ENCODE measurements at places on chromosomes 12 and 14.

DNA sequence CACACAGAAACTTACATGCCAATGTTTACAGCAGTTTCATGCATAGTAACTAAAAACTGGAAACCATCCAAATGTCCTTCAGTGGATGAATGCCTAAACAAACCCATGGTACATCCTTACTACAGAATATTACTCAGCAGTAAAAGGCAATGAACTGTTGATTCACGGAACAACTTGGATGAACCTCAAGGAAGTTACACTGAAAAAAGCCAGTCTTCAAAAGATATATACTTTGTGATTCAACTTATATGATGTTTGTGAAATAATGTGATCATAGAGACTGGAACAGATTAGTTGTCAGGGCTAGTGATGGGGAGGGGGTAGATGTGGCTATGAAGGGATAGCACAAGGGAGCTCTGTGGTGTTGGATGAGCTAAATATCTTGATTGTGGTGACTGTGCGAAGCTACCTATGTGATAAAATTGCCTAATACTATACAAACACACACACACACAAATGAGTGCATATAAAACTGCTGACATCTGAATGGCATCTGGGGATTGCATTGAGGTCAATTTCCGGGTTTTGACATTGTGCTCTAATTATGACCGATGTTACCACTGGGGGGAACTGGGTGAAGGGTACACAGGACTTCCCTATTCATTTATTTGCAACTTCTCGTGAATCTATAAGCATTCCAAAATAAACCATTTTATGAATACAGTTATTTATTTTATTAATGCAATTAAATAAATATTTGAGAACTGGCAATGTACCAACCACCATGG is 94.3 kb downstream of the RIN3 start:
- peak; percentile 45 for DNase-seq

DNA sequence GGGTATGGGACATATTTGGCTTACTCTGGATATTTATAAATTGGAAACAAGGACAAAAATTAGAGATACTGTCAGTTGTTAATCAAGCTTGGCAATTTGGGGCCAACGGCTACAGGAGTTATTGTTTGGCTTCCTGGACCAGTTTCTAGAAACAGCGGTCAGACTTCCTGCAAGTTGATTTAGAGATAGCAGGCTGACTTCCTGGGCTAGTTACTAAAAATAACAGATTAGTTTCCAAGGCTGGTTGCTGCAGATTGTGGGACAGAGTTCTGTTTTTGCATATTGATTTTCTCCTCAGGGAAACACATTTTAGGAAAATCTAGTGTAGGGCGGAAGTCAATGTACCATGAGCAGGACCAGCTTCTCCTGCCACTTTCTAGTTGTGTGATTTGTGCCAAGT is 144.0 kb upstream of the TMPO start:
- DNase-seq: no peak

DNA sequence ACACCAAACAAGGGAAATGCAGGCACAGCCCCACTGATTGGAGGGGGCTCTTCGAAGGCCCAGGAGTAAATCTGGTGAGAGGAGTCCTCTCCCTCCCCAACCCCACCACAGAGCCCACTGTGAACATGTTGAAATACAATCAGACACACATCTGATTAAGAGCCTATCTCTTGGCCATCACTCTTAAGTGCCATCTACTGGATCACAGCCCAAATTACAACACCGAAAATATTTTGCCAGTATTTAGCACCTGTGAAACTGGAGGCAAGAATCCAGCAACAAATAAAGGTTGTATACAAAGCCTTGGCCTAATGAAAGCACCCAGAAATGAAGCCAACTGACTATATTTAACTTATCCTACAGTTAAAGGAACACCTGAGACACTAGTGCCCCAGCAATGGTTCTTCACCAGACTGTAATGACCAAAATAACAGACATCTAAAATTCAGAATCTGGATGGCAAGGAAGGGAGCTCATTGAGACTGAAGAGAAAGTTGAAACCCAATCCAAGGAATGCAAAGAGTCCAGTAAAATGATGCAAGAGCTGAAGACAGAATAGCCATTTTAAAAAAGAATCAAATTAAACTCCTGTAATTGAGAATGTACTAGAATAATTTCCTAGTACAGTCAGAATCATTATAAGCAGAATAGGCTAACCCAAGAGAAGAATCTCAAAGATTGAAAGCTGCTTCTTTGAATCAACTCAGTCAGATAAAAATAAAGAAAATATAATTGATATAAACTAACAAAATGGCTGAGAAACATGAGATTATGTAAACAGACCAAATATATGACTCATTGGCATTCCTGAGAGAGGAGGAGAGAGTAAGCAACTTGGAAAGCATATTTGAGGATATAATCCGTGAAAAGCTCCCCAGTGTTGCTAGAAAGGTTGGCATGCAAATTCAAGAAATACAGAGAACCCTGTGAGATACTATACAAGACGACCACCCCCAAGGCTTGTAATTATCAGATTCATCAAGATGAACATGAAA is 1117.0 kb downstream of the FLRT2 start:
- DNase-seq: no peak

- no peak for DNase-seq
These were observed 709.0 kb upstream of the FOXG1 start for GRCh38 chr14:28057359-28058296.

DNA sequence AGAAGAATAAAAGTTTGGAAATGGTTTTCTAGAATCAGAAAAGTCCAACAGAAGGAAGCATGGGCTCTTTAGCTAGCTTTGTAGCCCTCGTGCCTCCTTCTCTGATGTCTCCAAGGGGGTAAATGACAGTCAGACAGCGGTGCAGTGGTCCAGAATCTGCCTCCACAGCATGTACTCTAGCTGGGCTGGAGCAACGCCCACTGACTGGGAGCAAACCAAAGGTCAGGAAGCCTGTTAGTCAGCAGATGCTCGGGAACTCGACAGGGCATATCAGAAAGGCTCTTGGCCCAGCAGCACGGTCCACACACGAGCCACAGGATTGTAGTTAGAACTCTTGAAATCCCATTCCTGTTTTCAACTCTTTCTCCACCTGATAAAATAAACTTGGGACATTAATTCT is 164.3 kb downstream of the GRIN2B start:
- no peak for DNase-seq

DNA sequence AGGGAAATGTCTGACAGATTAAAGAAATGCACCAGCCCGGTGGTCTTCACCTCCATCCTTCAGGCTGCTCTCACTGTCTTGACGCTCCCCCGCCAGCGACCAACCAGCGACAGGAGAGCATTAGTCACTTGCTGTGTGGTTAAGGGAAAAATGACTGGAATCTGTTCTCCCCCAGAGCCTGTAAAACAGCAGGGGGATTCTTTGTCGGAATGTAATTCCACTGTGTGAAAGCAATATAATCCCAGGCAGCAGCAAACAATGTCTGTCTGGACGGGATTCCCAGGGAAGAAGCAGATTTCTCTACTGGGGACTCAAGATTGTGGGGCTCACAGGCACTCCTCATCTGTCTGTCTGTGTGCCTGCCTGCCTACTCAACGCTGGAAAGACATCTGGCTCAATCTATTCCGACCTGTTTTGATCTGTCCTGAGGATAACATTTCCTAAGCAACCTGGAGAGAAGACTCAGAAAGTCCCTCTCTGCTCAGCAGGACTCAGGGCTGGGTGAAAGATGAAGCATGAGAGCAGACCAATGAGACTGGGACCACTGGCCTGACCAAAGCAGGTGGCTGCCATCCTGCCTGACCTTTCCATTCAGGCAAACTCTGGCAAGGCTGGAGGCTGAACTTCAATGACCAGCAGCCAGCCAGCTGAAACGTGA is 54.6 kb downstream of the NUAK1 start:
- DNase-seq: no peak

DNA sequence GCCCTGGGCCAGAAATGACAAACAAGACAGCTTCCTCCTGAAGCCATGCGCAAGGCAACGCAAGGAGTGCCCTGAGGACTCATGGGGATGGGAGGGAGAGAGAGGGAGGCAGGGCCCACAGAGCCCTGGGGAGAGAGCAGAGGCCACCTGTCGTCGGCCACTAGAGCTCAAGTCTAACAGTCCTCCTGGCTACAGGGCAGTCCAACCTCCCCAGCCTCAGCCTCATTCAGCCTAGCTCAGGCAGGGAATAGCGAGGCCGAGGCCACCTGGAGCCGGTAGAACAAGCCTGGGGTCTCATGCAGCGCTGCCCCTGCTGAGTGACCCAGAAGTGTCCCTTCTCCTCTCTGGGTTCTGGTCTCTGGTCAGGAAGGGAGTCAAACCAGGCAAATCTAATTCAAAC is 69.5 kb downstream of the BCL11B start:
- no peak for DNase-seq

- DNase-seq: no peak
These were observed 75.3 kb upstream of the ZDHHC17 start for GRCh38 chr12:76688631-76689030.

GRCh38 chr12:94756789-94757188 is 106.4 kb upstream of the TMCC3 start:
- DNase-seq: no peak

GRCh38 chr14:78446807-78447206 is 276.6 kb downstream of the NRXN3 start:
- DNase-seq: no peak

DNA sequence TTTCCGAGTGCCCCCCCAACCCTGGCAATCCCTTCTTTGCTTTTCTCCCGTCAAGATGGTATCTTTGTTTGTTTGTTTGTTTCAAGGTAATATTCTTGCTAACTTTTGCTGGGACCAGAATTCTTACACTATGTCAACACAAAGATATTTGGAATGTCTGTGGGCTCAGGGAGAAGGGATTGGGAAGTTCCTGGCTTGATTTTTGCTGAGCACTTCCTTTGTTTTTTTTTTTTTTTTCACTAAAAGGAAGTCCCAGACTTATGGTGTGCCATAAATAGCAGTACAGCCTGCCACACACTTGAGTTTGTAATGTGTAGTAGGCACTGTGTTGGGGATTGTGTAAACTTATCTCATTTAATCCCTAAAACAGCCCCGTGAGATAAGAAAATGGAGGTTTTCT is 11.2 kb upstream of the RNU6-7 start:
- no peak for DNase-seq

DNA sequence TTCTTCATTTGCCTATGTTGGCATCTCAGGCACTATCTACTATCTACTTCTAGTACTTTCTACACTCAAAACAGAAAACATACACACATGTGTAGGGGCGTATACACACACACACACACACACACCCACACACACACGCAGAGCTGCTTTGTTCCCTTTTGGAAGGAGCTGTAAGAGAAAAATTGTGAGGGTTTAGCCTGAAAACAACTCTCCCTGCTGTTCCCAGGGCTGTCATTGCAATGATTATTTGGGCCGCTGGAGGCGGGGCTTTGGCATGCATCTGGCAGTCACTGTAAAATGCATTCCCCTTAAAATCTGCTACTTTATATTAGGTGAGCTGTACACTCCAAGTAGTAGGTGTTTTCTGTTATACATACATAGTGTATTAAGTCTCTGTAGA is 29.1 kb upstream of the SLC38A2 start:
- DNase-seq: peak; percentile 17

- DNase-seq: peak; percentile 44
These were observed 171.3 kb downstream of the TTC7B start for GRCh38 chr14:90644882-90645281.

DNA sequence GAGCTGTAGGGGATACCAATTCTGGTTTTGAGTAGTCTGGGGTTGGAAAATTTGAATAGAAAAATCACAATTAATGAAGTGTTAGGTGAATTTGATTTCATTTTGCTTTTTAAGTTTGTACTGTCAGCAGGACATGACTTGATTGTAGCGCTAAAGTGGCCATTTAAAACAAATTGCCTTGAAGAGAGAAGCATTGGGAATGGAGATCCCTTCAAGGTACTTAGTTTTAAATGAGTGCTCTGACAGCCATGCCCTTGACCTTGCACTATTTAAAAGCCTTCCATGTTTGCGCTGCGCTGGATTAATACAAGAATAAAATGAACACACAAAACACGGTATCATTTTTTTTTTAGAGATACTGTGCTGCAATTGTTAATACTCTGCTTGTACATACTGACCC is 345.9 kb downstream of the NAV3 start:
- no peak for DNase-seq

GRCh38 chr12:4443616-4444015 is 2.0 kb downstream of the FGF6 start:
- no peak for DNase-seq

DNA sequence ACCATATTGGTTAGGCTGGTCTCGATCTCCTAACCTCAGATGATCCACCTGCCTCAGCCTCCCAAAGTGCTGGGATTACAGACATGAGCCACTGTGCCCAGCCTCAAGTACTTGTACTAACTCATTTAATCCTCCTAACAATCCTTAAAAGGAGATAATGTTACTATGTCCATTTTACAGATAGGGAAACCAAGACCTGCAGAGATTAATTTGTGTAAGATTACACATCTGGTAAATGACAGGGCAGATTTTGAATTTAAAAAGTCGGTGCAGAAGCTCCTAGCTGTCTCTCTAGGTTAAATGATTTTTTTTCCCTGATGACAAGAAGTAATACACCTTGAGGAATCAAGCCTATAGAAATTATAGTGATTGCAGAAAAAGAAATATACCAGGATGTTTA is 13.7 kb upstream of the HECTD1 start:
- DNase-seq: no peak

DNA sequence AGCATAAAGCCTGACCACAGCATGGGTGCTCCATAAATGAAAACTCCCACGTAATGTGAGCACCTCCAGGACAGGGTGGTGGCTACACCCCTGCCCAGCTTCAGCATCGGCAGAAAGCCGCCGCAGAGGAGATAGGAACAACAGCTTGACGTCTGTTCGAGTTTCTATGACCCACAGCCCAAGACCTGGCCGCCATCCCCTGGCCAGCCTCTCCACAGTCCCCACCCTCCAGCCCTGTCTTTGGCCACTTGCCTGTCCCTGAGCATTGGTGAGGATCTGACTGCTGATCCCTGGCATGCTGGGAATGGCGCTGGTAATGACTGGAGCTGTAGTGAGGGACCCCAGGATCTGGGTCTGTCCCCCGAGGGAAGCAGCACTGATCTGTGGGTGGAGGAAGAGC is 21.3 kb downstream of the POU6F1 start:
- DNase-seq: no peak

DNA sequence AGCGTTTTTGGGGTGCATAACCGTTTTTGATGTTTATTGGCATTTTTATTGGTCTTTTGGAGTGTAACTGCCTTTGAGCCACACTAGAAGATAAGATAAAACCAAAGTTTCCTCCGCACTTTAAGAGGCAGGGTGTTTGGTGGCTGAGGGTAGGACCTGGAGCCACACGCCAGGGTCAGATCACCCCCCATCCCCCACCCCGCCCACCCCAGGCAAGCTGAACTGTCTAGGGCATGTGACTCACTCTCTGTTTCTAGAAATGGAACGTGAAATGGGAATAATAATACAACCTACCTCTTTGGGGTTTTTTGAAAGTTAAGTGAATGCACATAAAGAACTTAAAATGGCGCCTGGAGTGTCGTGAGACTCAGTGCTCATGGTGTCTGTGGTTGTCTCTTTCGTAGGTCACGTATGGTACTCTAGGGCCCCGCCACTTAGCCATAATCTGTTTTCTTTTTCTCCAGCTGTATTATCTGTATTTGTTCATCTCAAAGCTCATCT is 56.0 kb downstream of the PPP2R5C start:
- DNase-seq: no peak
